Activated CD8-positive, alpha-beta memory T cell treated with anti-CD3 and anti-CD28 coated beads for 24 hours (primary cell): ENCODE measurements at places on chromosomes 12 and 14.

- no peak for DNase-seq
Measured at GRCh38 chr12:49547090-49547690, 8.4 kb downstream of the KCNH3 start.

DNA sequence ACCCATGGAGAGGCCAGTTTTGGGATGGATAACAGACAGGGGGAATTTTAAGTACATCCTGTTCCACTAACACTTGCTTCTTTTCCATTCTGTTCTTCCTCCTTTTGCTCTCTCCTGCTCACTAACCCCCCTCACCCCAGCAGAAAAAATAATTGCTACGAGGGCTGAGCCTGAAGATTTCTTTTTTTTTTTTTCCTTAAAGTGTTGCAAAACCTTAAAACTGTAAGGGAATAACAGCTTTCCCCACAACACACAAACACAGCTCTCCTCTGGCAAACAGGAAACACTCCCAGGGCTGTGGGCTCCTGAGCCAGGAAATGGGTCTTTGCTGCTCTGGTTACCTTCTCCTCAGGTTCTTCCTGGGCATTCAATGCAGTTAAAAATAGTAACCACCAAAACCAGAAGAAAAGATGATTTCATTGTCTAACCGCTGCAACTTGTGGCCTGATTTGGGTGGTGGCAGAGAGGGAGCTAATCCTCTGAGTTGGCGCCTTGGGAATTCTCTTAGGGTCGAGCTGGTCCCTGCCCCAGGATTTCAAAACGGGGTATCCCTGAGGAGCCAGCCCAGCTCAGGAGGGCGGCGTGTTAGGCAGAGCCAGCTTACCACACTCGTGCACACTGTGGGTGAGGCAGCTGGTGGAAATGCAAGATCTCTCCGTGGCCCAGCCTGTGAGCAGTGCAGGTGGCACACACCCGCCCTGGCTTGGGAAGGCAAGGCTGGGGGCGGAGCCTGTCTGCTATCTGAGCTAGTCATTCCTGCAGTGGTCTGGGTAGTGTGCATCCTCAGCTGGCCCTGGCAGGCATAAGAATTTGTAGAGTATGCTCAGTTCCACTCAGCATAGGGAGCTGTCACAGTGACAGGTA lies 17.1 kb upstream of the EMP1 start:
- DNase-seq, result peak; percentile 77

GRCh38 chr14:59707778-59708561 lies 131.4 kb upstream of the CCDC175 start:
- DNase-seq, result no peak

DNA sequence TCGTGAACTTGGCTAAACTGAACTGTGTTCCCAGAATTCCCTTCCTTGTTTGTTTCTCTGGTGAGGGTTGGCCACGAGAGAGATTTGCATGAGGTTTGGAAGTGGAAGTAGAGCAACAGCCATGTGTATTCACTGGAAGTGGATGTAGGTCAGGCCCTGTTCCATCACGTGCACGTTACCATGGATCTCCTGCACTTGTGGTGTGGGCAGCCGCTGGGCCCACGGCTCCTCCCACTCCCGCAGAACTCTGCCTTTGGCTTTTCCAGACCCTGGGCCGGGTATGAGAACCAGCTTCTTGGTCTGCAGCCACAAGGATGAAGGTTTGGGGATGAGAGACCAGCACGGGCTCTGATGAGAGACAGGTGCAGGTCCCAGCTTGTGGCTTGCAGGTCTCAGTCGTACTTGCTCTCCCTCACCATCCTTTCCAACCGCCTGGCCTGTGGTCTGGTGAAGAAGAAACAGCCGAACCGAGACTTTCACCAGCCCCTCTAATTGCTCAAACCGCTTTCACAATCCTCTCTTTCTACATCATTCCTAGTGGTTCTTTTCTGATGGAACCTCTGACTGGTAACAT lies 94.9 kb downstream of the DUSP16 start:
- peak; percentile 65 for DNase-seq

GRCh38 chr12:68131867-68132414 lies 27.6 kb downstream of the IFNG start:
- DNase-seq, result no peak

- no peak for DNase-seq
Measured at GRCh38 chr14:54085841-54086240, 129.2 kb upstream of the BMP4 start.

- no peak for DNase-seq
Measured at GRCh38 chr12:67647799-67648520, 585 bp upstream of the DYRK2 start.

- DNase-seq, result no peak
Measured at GRCh38 chr14:79781882-79782281, 429.4 kb downstream of the DIO2 start.

DNA sequence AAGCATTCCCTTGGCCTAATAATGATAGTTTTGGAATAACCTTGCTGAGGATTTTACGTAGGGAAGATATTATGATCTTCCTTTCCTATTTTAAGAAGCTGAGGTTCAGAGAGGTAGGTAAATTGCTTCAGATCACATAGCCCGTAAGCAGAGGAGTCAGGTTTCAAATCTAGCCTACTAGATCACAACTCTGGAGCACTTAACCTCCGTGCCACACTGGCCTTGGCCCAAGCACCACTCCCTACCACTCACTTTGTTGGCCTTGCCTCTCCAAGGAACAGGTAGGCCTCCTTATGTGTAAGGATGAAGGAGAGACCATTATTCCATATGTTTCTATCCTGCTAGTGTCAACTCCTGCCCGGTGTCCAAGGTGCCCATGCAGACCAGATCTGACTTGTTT lies 12.4 kb upstream of the ACOT1 start:
- DNase-seq, result no peak

DNA sequence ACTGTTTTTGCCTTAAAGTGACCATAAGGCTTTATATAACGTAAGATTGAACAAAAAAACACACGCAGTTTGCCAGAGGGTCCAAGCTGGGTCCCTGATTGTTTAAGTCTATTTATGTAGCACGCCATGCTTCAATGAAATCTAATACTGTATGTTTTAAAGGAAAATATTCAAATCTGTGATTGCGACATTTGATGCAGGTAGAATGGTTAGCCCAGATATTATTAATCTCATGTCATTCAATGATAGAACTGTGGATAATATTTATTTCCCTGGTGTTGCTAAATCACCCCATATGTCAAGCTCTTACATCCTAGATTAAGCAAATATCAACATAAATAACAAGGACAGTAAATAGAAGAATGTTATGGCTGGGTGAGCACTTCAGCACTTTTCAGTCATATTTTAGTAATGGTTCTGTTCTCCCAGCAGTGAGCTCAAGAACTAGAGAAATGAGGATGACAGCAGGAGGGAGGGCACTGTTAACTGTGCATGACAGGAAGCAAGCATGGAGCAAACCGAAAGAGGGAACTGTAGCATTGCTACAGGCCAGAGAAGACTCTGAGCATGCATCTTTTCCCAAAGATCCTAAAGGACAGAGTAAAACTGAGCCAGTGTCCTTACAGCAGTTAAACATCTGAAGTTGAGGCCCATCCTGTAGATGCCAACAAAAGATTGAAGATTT lies 465.7 kb upstream of the MGAT4C start:
- DNase-seq, result no peak

DNA sequence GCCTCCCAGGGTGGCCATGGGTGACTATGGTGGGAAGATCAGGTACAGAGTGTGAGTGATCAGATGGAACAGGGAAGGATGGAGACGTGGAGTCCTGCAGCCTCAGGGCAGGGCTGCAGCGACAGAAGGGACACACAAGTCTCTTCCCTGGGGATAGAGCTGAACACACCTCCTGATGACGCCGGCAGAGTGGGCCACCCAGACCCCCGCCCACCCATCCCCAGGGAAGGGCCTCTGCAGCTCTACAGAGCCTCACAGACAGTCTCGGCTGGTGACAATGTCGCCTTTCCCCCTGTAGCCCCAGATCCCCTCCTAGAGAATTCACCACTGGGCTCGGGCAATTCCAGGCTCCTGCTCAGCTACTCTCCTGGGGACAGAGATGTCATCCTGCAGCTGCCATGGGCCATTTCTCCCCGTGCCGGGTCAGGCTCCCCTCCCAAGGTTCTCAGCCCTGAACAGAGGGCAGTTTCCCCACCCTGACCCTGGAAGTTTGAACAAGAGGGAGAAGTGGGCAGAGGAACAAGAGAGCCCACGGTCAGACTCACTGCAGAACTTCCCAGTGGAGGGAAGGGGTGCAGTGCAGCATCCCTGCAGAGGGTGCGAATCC lies 115.7 kb downstream of the NCOR2 start:
- no peak for DNase-seq

DNA sequence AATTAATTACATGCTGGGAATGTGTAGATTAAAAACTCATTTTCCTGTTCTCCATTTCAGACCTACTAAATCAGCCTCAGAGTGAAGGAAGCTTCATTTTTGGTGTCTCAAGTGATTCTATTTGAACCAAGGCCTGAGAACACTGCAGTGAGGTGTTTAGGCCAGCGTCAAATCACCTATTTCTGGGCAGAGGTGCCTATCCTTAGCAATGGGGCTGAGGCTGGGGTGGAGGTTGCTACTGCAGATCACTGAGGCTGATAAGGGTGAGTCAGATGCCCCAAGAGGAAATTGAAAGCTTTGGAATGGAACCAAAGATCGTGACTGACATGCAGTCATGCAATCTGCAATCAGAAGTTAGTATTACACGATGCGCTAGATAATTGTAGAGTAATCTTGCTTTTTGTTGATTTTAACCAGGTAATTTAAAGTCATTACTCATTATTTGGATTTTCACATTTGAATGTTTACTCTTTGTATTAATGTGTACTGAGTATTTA lies 4.4 kb downstream of the TXNRD1 start:
- peak; percentile 72 for DNase-seq

- DNase-seq, result no peak
Measured at GRCh38 chr12:80838708-80839107, 99.0 kb downstream of the LIN7A start.

DNA sequence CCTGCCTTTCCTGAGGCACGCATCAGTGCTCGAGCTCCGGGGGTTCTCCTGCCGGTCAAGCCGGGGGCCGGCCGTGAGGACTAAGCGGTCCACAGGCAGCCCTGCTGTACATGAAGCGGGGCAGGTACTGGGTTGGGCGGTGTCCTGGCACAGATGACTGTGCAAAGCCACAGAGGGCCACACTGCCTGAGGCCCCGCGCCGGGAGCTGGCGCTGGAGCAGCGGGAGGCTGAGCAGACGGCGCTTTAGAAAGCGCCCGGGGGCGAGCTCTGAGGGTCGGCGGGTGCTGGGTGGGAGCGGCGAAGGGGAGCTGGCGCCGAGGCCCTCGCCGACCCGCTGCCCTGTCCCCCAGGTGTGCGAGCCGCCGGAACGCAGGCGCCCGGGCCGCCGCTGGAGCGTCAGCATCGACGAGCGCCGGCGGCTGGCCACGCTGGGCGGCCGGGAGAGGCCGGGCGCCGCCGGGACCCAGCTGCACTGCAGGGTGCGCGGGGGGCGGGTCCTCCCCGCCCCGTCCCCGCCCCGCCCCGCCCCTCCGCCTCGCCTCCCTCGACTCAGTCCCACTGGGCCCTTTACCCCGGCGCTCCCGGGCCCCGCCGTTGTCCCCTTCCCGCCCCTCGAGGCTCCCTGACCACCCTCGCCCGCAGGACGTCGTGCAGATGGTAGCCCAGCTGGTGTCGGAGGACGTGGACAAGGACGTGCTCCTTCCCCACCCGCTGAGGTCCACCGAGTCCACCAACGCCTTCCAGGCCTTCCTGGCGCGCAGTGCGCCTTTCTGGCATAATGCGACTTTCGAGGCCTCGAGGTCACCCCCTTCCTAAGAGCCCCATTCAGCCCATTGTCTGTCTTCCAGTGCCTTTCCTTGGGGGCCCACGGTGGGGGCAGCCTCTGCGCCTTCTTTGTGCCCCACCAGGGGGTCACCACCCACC lies 8.3 kb upstream of the MTA1 start:
- peak; percentile 68 for DNase-seq

DNA sequence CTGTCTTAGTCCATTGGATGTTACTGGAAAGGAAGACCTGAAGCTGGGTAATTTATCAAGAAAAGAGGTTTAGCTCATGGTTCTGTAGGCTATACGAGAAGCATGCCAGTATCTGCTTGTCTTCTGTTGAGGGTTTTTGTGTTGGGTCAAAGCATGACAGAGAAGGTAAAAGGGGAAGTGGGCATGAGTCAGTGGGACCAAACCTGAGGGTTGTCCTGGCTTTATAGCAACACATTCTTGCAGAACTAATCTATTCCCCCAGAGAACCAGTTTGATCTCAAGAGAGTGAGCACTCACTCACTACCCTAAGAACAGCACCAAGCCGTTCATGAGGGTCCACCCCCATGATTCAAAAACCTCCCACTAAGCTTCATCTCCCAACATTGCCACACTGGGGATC lies 19.0 kb upstream of the KRAS start:
- DNase-seq, result no peak

GRCh38 chr12:29543036-29543435 lies 45.5 kb upstream of the OVCH1 start:
- no peak for DNase-seq
